ENCODE measurements at places on chromosomes 7 and 10.

DNA sequence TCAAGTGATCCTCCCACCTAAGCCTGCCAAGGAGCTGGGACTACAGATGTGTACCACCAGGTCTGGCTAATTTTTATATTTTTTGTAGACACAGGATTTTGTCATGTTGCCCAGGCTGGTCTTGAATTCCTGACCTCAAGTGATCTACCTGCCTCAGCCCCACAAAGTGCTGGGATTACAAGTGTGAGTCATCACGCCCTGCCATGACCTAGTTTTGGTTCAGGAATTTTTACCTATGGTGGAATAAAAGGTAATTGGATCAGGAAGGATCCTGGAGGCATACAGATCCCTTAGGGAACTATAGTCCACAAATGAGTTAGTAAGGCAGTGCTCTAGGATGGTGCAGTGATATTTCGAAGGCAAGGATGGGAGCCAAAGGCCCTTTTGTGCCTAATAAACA, 717.9 kb downstream of the PHTF2 start:
- DNase-seq: no peak

DNA sequence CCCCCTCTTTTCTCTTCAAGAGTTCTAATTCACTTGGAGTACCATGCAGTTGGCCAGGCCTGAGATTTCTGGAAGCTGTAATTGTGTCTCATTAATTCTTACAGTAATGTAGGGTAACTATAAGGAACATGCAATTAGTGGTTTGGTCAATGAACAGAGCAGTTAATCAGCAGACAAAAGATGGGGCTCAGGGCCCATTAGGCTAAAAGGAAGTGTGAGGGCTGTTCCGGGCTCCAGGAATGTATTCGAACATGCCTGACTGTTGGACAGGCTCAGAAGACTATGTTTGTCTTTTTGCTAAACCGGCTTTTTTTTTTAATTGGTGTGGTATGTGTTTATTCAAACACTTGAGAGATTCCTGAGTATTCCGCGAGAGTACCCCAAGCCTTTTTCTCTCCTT, 42.5 kb upstream of the FZD8 start:
- no peak for DNase-seq

DNA sequence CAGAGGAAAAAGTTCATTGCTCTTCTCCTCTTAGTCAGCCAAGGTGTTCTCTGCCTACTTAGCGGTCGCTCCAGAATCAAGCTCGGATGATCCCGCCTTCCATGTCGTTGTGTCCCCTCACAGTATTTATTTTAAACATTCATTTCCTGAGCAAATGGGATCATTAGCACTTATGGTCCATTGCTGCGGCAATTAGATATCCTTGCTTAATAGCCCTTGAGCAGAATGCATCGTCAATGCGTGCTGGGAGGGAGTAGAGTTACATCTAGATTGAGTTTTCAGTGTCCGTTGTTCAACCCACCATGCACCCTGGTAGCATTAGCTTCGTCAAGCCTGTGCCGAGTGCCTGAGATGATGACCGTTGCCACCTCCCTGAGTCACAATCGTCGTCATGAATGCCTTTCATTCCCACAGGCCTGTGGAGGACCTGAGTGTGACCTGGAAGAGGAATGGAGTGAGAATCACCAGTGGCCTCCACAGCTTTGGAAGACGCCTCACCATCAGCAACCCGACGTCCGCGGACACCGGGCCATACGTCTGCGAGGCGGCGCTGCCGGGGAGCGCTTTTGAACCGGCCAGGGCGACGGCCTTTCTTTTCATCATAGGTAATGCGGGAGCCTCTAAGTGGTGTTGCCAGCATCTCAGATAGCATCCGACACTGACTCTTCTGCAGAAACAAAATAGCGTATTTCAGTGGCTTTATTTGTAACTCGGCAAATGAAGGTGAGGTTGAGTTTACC, 650.4 kb downstream of the SDK1 start:
- no peak for DNase-seq

- DNase-seq: no peak
Observed at GRCh38 chr10:117186832-117187615, 10.3 kb upstream of the KCNK18 start.

DNA sequence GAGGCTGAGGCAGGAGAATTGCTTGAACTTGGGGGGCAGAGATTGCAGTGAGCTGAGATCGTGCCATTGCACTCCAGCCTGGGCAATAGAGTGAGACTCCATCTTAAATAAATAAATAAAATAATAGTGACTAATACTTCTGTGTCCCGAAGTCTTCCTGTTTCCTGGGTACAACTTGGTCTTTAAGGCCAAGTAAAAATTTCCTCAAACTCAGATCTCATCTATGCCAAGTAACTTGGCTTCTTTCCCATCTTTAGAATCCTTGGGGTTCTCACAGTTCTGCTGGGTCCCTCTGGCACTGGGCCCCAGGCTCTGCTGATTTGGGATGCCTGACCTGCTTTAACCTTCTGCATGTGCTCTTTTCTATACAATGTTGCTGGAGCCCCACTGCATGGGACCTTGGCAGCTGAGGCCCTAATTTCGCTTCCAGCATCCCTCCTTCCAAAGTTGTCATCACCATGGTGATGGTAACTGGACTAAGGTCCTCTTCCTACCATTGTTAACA, 22.7 kb upstream of the AKR1B10 start:
- DNase-seq: no peak

DNA sequence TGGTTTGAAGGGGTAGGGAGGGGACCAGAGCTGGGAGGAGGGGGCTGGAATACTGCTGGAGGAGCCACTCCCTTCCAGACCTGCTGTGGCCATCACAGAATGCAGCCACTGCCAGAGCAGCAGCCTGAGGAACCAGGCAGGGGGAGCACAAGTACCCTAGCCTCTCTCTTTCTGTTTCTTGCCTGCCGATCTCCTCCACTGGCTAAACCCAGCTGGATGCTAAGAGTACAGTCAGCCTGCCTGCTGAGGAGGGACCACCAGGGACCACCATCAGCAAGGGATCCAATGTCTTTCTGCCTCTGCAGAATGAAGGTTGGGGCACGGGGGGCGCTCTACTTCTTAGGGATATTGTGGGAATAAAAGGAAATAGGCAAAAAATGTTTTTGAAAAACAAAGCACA, 4.7 kb downstream of the BLVRA start:
- no peak for DNase-seq

GRCh38 chr7:28984217-28984616, 26.1 kb upstream of the TRIL start:
- no peak for DNase-seq

GRCh38 chr10:71178880-71179279, 33.5 kb upstream of the UNC5B start:
- DNase-seq: no peak

DNA sequence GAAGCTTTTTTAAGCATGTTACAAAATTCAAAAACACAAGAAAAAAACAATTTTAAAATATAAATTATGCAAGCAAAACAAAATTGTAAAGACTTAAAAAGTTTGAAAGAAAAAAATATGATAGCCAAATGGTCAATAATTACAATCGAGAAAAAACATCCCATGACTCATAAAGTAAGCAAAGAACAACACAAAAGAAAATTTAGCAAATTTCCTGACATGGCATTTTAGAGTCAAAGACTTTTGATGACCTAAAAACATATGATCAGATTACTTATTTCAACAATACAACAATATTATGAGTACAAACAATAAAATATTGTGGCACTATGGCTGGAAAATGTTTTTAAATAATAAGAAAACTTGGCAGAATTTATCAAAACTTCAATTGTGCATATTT, 312.1 kb upstream of the MEOX2 start:
- DNase-seq: no peak

- DNase-seq: no peak
Observed at GRCh38 chr10:16381083-16381482, 55.7 kb upstream of the PTER start.

- no peak for DNase-seq
Observed at GRCh38 chr10:11154333-11154732, 136.7 kb downstream of the CELF2 start.

- no peak for DNase-seq
Observed at GRCh38 chr10:97876402-97876801, 26.8 kb downstream of the GOLGA7B start.

DNA sequence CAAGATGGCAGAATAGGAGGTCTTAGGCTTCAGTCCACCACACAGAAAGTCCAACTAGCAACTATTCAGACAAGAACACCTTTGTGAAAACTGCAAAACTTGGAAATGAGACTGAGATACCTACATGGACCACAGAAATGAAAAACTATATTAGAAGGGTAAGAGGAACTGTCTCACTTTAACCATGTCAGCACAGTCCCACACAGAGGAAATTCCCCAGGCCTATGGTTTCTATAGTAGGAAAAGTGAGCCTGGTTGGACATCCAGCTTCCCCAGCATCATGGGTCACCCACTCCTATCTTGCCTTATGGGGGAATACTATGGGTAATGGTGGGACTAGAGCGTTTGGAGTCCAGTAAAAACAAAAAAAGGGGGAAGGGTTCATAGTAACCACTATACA, 38.8 kb upstream of the CDK6 start:
- DNase-seq: no peak

DNA sequence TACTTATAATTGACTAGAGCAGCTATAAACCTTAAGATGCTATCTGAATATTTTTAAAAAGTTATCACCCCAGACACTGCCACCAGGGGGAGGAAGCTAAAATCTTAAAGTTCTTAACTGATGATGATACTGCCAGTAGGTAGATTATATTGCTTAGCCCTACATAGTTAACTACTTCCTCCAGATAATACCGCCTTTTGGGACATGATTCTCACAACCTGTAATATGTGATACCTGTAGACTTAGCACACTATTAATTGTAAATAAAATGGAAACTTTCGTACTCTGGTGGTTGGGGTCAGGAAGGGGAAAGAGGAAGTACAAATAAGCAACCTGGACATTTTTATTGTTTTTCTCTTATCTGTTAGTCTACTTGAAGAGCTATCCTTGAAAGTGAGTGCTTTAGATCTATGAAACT, 268.9 kb downstream of the ADK start:
- DNase-seq: no peak

DNA sequence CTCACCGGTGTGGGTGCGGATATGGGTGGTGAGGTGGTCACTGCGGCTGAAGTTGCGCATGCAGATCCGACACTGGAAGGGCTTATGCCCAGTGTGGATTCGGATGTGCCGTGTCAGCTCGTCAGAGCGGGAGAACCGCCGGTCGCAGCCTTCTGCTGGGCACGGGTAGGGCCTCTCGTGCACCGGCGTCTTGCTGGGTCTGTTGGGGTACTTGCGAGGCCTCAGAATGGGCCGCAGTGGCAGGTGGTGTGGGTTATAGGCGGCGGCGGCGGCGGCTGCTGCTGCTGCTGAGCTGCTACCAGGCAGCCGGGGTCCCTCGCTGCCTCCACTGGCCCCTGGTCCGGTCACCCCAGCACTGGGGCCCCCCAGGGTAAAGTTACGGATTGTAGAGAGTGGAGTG, 2.7 kb downstream of the EGR2 start:
- DNase-seq: no peak

- DNase-seq: no peak
Observed at GRCh38 chr7:95847061-95847460, 74.7 kb downstream of the DYNC1I1 start.

- DNase-seq: no peak
Observed at GRCh38 chr7:54559401-54559800, 17.2 kb downstream of the VSTM2A start.

- no peak for DNase-seq
Observed at GRCh38 chr10:19702215-19702614, 114.0 kb upstream of the PLXDC2 start.

DNA sequence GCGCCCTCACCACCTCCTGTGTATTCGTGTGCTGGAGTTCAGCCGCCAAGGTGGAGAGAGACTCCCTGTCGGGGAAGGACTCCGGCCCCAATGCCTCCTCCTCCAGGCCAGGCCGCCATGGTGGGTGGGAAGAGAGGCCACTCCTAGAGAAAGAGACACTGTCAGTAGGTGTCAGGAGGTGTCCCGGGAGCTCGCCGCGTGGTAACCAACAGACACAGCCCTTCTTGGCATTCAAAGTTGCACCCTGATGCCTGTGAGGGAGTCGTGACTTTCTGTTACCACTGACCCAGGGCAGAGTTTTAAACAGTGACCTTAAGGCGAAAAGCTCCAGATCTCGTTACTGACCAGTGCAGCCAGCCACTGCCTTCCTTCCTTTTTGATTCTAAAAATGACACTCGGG, 155.2 kb downstream of the CUX1 start:
- DNase-seq: no peak

DNA sequence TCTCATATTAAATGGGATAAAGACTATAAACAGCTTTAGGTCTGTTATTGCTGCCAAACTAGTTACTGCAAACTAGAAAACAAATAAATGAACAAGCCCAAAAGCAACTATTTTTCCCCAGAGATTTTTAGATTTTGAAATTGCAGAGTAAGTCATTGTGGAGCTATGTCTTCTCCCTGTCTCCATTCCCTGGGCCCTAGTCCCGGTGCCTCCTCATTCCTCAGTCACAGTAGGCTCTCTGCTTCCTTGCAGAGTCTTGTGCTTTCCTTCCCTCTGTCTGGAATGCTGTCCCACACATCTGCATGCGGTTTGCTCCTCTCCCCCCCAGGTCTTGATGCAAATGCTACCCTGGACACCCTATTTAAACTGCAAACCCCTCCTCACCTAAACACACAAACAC, 4.0 kb downstream of the PNLIPRP3 start:
- DNase-seq: no peak

- DNase-seq: no peak
Observed at GRCh38 chr7:8105449-8106095, 137.0 kb downstream of the GLCCI1 start.

DNA sequence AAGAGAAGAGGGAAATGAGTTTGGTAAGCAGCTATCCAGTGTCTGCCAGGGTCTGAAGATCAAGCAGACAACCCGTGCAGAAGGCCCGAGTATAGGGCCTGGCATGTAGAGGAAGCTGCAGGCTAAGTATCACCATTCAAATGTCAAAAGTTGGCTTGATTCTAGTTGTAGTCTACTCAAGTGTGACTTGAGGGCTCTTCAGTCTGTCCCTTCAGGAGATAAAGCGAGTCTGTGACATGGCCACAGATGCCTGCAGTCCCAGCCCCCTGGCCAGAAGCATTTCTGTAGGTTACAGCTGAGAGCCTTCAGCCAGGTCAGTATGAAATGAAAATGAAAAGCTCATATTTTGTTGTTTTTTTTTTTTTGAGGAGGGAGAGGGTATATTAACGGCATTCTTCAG, 97.8 kb upstream of the EEPD1 start:
- no peak for DNase-seq

GRCh38 chr10:81843042-81843441, 32.0 kb upstream of the NRG3 start:
- DNase-seq: no peak

GRCh38 chr7:16934722-16935340, 53.0 kb upstream of the AGR3 start:
- DNase-seq: peak; percentile 4
